ENCODE measurements at places on chromosomes 7 and 10.

DNA sequence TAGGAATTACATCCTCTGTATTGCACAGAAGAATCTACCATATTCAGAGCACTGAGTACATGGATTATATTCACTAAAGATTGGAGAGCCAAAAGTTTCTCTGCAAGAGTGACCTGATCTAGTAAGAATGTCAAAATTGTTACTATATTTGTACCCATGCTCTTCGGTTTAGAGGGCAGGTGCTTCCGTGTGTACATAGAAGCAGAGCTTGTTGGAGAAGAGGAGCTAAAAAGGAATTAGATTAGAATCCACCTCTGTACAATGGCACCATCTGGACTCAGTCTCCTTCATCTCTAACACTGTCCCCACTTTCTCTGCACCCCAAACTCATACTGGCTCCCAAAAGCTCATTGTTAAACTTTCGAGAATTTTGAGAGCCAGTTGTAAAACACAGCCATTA, 8.3 kb downstream of the CALD1 start:
- no peak for DNase-seq

GRCh38 chr10:88934900-88935672, 17.5 kb downstream of the ACTA2 start:
- DNase-seq = peak; percentile 83

DNA sequence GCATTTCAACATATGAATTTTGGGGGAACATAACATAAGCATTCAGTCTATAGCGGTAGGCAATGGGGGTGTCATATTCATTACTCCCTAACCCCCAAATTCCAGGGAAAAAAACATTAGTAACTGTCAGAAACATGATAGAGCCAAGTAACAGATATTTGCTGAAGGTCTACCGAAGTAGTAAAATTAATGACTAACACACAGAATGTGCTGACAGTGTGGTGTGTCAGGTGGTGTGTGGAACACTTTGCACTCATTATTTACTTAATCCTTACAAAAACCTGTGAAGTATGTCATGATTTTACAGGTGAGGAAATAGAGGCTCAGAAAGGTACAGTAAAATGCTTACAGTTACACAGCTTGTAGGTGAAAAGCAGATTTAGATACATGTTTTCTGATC, 85.4 kb upstream of the RHOBTB1 start:
- no peak for DNase-seq

DNA sequence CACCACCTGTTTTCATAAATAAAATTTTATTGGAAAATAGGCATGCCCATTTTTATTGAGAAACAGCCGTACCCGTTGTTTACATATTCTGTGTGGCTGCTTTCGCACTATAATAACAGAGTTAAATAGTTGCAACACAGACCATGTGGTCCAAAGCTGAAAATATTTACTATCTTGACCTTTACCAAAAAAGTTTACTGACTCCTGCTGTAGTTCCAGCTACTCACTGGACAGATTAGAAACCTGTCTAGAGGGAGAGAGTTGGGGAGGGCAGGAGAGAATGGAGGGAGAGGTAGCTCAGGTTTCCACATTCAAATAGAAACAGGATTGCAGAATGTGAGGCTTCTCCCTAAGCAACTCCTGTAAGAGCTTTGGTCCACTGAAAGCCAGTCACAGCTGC, 55.1 kb upstream of the GLCCI1 start:
- no peak for DNase-seq

GRCh38 chr7:85004402-85004801, 182.5 kb downstream of the SEMA3D start:
- DNase-seq = no peak

GRCh38 chr10:79055892-79056291, 12.9 kb upstream of the ZMIZ1 start:
- peak; percentile 1 for DNase-seq

DNA sequence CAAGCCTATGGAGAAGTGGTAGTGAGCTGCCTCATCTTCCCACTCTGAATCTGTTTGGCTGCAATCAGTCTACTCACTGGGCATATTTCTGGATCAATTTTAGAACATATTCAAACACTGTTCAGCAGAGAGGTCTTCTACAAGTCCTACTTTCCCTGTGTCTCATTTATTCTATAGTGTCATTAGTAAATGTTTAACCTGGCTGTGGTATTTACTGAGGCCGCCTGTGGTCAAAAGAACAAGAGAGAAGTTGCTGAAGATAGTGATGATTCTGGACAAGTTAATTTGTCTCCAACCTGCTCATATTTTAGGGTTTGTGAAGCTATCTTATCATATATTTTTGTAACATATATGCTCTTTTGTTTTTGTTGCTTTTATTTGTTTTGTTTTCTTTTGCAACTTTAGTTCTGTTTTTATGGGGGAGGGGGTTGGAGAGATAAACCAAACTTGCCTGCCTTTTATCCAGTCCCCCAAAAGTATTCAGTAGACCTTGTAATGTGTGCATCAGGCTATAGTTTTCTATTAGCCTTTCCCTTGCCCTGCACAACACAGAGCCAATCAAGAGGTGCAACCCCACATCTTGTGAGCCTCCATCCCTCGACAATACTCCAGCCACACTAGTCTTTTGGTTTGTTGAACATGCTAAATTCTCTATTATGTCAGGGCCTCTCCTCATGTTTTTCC, 362.8 kb upstream of the MBL2 start:
- DNase-seq = no peak

GRCh38 chr7:130435311-130435854, 5.4 kb downstream of the CEP41 start:
- DNase-seq = no peak

DNA sequence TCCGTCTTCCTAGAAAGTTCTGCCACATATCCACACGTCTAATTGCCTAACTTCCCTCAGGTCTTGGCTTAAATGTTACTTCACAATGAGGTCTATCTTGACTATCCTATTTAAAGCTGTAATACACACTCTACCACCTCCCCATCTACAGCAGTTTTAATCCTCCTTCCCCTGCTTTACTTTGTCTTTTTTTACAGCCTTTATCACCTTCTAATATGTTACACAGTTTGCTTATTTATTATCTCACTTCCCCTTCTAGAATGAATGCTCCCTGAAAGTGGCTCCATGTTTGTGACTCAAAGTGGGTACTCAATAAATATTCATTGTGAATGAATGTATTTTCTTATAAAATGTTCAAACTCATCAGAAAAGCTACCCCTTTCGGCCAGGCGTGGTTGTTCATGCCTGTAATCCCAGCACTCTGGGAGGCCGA, 13.6 kb upstream of the MICU1 start:
- DNase-seq = no peak

GRCh38 chr10:133110133-133110532, 22.4 kb downstream of the ADGRA1 start:
- no peak for DNase-seq

GRCh38 chr7:52842202-52842900, 193.1 kb upstream of the POM121L12 start:
- DNase-seq = no peak

GRCh38 chr10:79409038-79409725, 36.2 kb downstream of the ZCCHC24 start:
- DNase-seq = no peak

DNA sequence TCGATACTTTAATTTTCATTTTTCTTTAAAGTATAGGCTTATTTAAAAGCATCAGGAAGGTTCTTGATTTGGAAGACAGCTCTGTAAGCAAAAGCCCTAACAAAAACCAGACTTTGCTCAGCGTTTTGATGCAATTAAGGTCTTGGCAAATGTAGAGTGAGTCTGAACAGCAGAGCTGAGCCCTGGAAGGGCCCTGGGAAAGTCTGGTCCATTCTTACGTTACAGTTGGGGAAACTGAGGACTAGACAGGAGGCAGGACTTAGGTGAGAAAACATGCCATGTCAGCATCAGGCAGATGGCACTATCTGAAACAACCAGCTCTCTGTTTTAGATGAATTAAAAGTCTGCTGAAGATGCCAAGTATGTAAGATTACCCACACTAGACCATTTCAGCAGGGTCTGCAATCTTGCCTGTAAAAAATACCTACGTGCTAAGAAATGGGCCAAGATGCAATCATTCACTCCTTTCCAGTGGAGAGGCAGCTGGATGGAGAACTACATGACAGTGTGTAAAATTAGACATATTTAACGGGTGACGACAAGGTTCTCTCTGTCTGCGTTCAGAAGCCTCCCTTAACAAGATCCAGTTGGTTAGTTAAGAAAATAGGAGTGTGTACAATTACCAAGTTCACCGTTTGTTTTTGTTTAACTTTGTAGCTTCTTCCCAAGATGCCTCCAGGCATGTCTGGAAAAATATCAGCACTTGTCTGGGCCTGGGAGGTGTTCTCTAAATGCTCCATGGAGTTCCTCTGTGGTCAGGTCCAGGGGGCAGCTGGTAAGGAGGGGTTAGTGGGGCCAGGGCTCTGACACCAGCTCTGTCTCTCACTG, 502.3 kb upstream of the ZMIZ1 start:
- no peak for DNase-seq

DNA sequence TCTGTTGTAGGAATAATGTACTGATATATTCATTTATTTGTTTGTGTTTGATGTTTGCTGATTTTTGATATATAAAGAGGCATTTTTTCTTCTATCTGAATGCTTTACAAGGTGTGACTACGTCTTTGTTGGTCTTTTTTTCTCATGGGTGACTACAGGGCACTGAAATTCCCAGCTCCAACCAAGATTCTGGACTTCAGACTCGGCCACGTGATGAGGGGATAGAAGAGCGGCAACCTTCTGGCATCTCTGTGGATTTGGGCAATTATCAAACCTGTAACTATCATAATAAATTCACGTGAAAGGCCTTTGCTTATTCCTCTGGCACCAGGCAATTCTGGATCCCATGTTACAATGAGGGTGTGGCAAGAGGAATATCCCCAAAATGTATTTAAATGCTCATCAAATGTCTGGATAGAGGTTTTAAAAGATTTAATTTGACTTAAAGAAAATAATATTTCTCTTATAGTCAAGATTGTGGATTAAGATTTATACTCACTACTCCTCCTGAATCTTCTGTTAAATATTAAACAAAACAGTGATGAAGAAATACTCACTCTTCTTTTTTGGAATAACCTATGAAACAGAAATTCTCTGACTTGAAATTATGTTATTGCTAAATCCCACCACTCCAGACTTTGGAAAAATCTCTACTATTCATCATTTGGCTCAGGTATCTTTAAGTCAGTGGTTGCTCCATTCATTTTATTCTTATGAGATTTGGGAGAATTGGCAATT, 276.3 kb downstream of the GPR37 start:
- no peak for DNase-seq

DNA sequence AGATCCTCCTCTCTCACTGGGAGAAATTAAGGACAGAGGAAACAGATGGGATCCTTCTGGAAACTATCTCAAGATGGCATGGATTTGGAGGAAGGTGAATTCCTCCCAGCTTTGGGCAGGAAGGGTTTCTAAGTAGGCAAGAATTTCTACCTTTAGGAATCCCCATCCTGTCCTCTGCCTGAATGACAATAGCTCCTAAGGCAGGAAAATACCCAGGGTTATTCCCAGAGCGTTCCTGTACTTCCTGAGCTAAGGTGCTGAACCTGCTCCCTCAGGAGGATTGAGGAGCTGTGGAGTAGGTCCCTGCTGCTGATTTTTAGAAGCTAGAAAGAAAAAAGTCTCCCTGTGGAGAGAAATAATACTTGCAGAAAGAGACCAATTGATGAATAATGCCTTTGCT, 568 bp downstream of the MGAM2 start:
- no peak for DNase-seq

DNA sequence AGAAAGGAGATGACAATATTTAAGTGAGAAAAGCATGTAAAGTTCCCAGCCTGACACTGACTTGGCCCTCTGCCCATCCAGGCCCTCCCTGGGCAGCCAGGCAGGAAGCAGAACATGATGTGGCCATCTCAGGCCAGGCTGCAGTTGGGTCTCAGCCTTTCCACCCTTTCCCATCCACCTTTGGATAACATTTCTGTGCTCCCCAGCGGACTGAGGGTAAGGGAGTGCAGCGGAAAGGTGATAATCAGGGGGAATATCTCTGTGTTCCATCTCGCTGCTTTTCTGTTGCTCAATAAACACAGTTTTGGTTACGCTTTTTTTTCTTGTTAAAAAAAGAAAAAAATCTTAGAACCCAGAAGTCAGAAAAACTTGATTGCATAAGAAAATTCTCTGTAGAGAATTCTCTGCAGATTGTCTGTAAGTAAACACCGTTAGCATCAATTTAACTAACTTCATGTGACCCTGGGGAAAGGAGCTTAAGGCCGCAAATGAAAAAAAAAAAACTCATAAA, 37.2 kb upstream of the TARP start:
- no peak for DNase-seq

GRCh38 chr10:34824870-34825269, 9.8 kb upstream of the PARD3 start:
- no peak for DNase-seq

DNA sequence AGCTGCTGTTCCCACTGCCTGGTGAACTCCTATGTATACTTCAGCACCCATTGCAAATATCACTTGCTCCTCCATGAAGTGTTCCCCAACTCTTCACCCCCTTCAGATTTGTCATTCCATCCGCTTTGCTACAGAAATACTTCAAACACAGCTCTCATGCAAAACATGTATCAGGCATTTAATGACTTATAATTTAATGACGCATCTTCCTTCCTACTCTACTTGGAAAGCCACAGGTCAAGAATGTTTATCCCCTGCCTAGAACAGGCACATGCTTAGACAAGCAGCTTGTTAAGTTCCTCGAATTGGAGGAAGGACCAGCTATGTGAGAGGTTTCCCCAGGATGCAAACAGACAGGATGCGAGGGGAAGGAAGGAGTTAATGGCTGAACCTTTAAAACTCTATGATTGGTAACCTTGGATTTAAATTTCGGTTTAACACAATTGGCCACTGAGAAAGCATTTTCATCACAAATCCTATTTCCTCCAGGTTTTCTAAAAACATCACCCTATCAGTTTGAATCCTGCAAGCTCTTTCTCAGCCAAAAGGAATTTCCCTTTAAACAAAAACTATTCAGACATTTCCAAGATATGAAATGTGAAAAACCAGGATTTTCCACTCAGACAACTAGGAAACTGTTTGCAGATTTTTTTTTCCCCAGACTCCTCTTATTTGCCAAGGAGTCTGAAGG, 11.5 kb downstream of the CREB3L2 start:
- DNase-seq = no peak

GRCh38 chr10:12501324-12501723, 152.0 kb downstream of the CAMK1D start:
- no peak for DNase-seq

GRCh38 chr10:110774069-110775019, 97.4 kb upstream of the PDCD4 start:
- no peak for DNase-seq

DNA sequence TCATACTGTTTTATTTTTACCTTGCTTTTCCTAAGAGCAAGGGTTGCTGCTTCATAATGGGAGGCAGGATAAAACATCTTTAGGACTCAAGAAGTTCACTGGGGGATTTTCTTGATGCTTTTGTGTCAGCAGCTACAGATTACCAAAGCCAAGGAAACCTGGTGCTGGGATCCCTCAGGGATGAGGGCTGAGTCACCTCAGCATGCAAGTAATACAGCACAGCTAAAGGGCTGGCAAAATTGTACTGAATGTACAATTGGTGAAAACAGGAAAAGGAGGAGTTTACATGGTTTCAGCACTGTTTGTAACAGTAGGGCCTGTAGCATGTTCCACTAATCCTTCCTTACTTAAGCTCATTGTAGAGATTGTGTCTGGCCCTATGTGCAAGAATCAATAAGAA, 1056.8 kb downstream of the SORCS1 start:
- DNase-seq = no peak

Data from HAP-1 (cell line).